Activated CD4-positive, alpha-beta memory T cell treated with anti-CD3 and anti-CD28 coated beads, Interleukin-2, amount 10 ng/mL, durations not matched to agents 7 days and 5 days (primary cell): ENCODE measurements at places on chromosomes 12 and 14. TPM values are rescaled to one million over a fixed set of nuclear protein-coding genes. Genes with fewer than 3 reads are reported as not detected.

The MOK gene
- 0.88 TPM for total RNA-seq

The HOXC10 gene
- total RNA-seq: not detected

The E2F7 gene
- 19.1 TPM for total RNA-seq

The SLC38A1 gene
- 214 TPM for total RNA-seq

The EML5 gene
- 2.4 TPM for total RNA-seq

The ANGEL1 gene
- 11.0 TPM for total RNA-seq

DNA sequence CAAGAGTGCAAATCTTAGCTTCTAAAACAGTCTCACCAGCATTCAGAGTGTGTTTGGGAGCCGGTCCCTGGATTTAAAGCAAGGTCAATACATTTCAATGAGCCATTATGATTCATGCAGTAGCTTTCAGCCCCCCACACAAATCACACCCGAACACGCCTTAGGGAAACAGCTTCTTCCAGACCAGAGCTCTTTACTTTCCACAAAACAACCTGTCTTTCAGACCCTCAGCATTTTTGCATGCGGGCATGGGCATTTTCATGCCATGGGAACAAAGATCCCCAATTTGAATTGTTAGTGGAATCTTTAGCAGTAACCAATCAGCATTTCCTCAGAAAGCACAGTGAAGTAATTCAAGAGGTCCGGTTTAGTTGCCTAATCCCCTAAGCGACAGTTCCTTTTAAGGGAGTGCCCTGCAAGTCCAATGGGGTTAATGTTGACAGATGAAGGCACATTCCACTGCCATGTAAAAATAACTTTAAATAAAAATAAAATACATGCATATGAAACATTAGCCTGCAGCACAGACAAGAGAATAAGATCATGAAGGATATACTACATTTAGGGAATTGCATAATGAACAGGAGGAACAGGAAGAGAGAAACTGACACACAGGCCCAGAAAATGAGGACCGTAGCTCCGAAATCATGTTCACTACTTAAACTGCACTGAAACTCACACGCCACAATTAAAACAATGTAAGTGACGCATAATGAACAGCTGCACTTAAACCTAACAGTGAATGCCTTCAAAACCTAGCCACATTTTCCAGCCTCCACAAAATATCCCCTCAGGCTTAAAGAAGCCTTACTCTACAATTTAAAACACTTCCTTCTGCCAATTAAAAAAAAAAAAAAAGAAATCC is 4.0 kb downstream of the VPS37B start:
- no peak overlapping the region for H3K27ac ChIP-seq
- H3K36me3 ChIP-seq: peaks cover 24% of the 10 kb centered on the region
- H3K4me1 ChIP-seq: peaks cover 84% of the 10 kb centered on the region
- no peak for DNase-seq
- no peaks in the 10 kb centered on the region for H3K27me3 ChIP-seq

DNA sequence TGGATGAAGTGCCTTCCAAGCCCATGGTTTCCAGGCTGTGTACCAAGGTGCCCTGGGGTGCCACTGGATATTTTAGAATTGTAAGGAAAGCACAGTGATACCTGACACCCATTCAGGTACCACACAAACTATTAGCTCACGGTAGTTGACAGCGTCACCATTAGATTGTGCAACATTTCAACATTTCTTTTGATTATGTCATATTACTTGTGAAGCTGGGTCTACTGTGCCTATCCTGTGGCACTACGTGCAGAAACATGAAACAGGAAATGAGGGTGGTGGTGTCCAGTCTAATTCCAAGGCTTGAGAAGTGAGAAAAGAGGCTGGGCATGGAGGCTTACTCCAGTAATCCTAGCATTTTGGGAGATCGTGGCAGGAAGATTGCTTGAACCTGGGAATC is 75.5 kb upstream of the CPM start:
- H3K36me3 ChIP-seq: no peaks in the 10 kb centered on the region
- no peaks in the 10 kb centered on the region for H3K4me1 ChIP-seq
- H3K27ac ChIP-seq: no peak overlapping the region
- H3K4me3 ChIP-seq: no peak overlapping the region

- peaks cover 41% of the 10 kb centered on the region for H3K4me1 ChIP-seq
- peaks cover 17% of the 10 kb centered on the region for H3K36me3 ChIP-seq
- H3K27me3 ChIP-seq: no peaks in the 10 kb centered on the region
These were observed 753 bp downstream of the CSRNP2 start for GRCh38 chr12:51082561-51083125.

- no peak overlapping the region for H3K4me3 ChIP-seq
- no peak overlapping the region for H3K27ac ChIP-seq
- no peaks in the 10 kb centered on the region for H3K4me1 ChIP-seq
- DNase-seq: no peak
- H3K27me3 ChIP-seq: no peaks in the 10 kb centered on the region
- H3K36me3 ChIP-seq: no peaks in the 10 kb centered on the region
These were observed 341.4 kb downstream of the ADAMTS20 start for GRCh38 chr12:43210485-43211192.

GRCh38 chr14:73465823-73466532 is 7.6 kb upstream of the NUMB start:
- no peak for DNase-seq
- peaks cover 51% of the 10 kb centered on the region for H3K4me1 ChIP-seq
- no peaks in the 10 kb centered on the region for H3K36me3 ChIP-seq
- H3K4me3 ChIP-seq: no peak overlapping the region
- H3K27ac ChIP-seq: no peak overlapping the region

- H3K4me3 ChIP-seq: no peak overlapping the region
- H3K4me1 ChIP-seq: peaks cover 14% of the 10 kb centered on the region
- no peak overlapping the region for H3K27ac ChIP-seq
- peaks cover 15% of the 10 kb centered on the region for H3K36me3 ChIP-seq
- no peaks in the 10 kb centered on the region for H3K27me3 ChIP-seq
- no peak for DNase-seq
These were observed 3.0 kb upstream of the PPP1CC start for GRCh38 chr12:110745542-110746284.

- peaks cover 30% of the 10 kb centered on the region for H3K4me1 ChIP-seq
- peak overlapping the region; percentile 9 for H3K27ac ChIP-seq
- peak; percentile 60 for DNase-seq
- H3K36me3 ChIP-seq: peaks cover 2% of the 10 kb centered on the region
These were observed 229.6 kb downstream of the BCAT1 start for GRCh38 chr12:24719293-24719721.

GRCh38 chr14:69715725-69716477 is 51.0 kb upstream of the SRSF5 start:
- no peaks in the 10 kb centered on the region for H3K27me3 ChIP-seq
- peak overlapping the region; percentile 22 for H3K4me3 ChIP-seq
- H3K4me1 ChIP-seq: peaks cover 76% of the 10 kb centered on the region
- H3K27ac ChIP-seq: peak overlapping the region; percentile 82

DNA sequence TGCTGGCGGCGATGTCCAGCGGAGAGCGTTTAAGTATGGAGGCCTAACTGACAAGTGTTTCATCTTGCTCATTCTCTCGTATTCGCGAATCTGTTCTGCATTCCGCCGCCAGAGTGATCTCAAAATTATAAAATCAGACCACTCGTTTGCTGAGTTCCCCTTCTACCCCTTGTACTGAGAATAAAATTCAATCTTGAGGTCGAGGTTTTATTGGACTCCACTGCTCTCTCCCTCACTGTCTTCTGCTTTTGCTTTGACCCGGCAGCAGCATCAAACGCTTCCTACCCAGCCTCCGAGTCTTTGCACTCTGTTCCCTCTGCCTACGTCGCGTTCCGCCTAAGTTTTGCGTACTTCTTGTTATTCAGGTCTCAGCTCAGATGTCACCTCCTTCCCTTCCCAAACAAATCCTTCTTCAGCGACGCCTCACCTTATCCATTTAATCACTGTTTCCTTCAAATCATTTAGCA is 462 bp downstream of the KNTC1 start:
- no peak overlapping the region for H3K27ac ChIP-seq
- no peak overlapping the region for H3K4me3 ChIP-seq
- DNase-seq: peak; percentile 45
- peaks cover 37% of the 10 kb centered on the region for H3K4me1 ChIP-seq
- no peaks in the 10 kb centered on the region for H3K27me3 ChIP-seq
- H3K36me3 ChIP-seq: peaks cover 52% of the 10 kb centered on the region
